ENCODE measurements at places on chromosomes 12 and 14.

- DNase-seq = no peak
Observed at GRCh38 chr12:122385171-122386016, 37.1 kb downstream of the CLIP1 start.

GRCh38 chr14:81452341-81453133 is 52.4 kb upstream of the STON2 start:
- DNase-seq = no peak

GRCh38 chr14:100813291-100813690 is 12.6 kb upstream of the MEG3 start:
- no peak for DNase-seq

DNA sequence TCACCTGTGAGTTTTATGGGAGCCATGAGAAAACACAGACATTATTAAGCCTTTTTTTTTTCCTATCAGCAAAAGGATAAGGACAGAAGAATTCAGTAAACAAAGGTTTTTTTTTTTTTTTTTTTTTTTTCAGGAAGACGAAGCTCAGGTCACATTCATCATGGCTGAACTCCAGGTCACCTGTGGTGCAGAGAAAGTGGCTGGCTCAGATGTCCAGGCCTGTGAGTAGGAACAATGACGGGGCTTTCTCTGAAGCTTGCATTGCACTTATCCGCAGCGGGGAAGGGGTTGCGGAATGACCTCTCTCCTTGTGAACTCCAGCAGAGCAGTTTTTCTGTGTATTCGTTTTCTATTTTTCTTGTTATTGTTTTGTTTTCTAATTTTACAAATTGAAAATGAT is 759.6 kb upstream of the TMEM132C start:
- no peak for DNase-seq

DNA sequence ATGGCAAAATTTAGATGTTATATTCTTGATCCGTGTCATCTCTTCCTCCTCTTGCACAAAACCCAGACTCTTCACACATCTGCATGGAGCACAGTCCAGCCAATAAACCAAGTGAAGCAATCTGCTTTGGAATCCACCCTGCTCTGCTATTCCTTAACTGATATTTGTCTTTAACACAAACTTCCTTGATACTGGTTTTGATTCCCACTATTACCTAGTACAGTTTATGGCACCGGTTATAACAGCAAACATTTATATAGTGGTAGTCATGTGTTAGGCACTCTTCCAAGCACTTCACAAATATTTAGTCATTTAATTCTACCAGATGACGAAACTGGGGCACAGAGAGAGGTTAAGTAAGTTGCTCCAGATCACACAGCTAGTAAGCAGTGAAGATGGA is 12.5 kb downstream of the STYK1 start:
- DNase-seq = peak; percentile 21

DNA sequence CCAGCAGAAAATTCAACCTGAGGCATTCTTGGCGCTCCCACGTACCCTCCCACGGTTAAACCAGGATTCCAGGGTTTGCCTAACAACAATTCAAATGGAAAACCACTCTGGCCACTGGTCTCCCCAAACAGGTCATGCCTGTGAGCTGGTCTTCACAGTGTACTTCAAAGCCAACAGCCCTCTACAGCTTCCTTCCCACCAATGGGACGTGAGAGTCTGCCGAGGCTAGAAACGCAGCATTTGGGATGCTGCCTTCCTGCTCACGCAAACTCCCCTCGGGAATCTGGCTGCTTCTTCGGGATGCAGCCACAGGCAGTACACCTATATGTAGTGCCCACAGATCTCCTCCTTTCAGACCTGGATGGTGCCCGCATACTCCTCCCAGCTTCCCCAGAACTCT is 149.1 kb downstream of the KLHL28 start:
- no peak for DNase-seq

GRCh38 chr12:109605016-109605415 is 31.4 kb downstream of the MVK start:
- no peak for DNase-seq

- DNase-seq = no peak
Observed at GRCh38 chr14:65369560-65369959, 43.0 kb upstream of the FUT8 start.

GRCh38 chr14:74963705-74964271 is 8.4 kb upstream of the PGF start:
- DNase-seq = no peak

DNA sequence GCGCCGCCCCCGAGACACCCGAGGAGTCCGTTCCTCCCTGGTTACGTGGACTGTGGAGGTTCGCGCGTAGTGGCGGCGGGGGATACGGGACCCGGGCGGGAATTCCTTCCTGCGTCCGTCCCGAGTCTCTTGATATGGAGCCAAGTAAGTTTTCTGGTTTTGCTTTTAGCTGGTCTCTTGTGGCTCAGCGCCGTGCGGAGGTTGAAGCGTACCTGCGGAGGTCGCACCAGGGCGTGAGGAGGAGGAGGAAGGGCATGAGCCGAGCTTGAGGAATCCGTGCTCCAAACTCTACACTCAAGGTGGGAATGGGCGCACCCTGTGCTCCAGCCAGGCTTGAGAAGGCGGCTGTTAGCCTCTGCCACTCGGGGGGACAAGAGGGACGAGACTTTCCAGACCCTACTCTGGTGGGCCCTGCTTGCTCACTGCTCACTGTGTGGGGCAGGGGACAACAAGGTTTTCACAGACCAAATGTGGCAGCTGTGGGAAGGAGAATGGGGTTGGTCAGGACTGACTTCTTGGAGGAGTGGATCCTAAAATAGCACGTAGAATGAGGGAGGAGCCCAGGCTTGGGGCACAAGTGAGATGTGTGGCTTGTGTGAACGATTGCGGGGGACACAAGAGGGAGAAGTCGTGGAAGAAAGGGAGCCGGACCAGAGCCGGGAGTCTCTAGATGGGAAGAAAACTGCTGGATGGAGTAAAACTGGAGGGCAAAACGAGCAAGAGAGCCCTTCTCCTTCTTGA is 577 bp downstream of the ATG101 start:
- DNase-seq = no peak

- no peak for DNase-seq
Observed at GRCh38 chr12:1881301-1881700, 37.2 kb downstream of the CACNA2D4 start.

DNA sequence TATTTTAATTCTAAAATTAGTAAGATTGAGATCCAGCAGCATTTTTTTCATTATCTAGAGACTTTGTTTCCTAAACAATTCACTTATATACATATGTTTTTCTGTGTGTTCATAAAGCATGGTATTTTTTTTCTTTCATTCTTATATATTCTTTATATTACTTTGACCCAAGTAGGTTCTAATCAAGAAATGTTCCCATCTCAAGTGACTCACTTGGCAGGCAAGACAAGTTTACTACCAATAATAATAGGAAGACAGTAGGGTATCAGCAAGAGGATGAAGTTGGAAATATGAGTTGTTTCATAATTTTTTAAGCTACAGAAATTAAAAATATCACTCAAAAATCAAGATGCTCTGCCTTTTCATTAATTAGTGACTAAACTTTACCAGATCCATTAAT is 613.4 kb upstream of the ATP2B1 start:
- DNase-seq = peak; percentile 31

GRCh38 chr14:33569821-33570687 is 380.8 kb downstream of the EGLN3 start:
- no peak for DNase-seq

GRCh38 chr14:47660158-47660557 is 15.2 kb downstream of the MDGA2 start:
- DNase-seq = no peak

GRCh38 chr12:7005311-7005710 is 13.0 kb downstream of the LPCAT3 start:
- no peak for DNase-seq

- DNase-seq = no peak
Observed at GRCh38 chr14:101037021-101037817, 133.7 kb upstream of the RTL1 start.

DNA sequence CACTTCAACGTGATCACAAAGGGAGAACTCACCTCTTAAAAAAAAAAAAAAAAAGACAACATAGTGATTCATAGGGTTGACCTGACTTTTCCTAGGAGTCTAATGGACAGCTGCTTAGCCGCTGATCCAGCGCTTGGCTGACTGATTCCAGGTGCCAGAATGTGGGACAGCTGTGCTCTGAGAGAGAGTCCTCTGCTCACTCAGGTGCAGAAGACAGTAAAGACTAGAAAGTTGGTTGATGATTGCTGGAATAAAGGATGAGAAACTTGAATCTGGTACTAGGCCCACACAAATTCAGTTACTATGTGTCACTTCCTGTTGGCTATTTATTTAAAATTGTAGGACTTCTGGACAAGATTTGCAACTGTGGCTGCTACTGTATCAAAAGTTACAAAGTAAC is 229.4 kb downstream of the CHST11 start:
- no peak for DNase-seq

DNA sequence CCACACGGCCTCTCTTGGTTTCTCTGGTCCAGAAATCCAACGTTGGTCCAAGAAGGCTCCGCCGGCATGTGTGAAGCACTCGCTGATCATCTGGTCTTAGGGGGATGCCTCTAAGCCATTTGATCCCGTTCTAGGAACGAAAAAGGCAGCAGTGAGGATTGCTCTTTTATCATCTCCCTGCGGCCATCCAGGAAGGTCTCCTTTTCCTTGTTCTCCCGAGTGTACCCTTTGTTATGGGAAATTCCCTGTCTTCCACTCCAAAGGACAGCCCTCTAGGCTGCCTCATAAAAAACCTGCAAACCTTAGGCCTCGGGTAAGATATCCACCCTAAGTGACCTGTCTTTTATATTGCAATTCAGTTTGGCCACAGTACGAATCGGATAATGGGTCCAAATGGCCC is 85.8 kb downstream of the TMTC3 start:
- no peak for DNase-seq

DNA sequence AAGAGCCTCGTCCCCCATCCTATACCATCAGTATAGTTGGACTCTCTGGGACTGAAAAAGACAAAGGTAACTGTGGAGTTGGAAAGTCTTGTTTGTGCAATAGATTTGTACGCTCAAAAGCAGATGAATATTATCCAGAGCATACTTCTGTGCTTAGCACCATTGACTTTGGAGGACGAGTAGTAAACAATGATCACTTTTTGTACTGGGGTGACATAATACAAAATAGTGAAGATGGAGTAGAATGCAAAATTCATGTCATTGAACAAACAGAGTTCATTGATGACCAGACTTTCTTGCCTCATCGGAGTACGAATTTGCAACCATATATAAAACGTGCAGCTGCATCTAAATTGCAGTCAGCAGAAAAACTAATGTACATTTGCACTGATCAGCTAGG is 13.6 kb downstream of the ARHGAP5 start:
- no peak for DNase-seq

- no peak for DNase-seq
Observed at GRCh38 chr14:52888839-52889838, 61.7 kb downstream of the FERMT2 start.

DNA sequence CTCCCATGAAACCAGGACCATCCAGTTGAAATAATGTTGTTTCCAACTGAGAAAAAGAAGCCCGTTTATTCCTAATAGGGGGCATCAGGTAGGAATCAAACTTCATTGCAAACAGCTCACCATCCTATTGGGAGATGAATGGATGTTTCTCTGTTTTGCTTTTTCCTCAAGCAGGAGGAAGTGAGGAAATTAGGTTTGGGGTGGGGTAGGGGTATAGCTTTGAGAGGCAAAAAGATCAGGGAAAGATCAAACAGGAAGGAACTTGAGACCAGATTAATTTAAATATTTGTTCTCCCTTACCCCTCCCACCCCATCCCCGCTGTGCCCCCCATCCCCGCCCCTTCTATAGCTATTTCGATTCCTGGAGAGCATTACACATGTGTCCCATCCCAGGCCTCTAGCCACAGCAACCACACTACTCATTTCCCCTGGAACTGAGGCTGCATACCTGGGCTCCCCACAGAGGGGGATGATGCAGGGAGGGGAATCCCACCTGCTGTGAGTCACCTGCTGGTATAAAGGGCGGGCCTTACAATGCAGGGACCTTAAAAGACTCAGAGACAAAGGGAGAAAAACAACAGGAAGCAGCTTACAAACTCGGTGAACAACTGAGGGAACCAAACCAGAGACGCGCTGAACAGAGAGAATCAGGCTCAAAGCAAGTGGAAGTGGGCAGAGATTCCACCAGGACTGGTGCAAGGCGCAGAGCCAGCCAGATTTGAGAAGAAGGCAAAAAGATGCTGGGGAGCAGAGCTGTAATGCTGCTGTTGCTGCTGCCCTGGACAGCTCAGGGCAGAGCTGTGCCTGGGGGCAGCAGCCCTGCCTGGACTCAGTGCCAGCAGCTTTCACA is at the start of gene IL23A:
Gene IL23A, plus strand, starts transcription at position 577 of the 850 bp plus-strand sequence. Its CDS starts 161 bp downstream, at position 738.
- DNase-seq = no peak

DNA sequence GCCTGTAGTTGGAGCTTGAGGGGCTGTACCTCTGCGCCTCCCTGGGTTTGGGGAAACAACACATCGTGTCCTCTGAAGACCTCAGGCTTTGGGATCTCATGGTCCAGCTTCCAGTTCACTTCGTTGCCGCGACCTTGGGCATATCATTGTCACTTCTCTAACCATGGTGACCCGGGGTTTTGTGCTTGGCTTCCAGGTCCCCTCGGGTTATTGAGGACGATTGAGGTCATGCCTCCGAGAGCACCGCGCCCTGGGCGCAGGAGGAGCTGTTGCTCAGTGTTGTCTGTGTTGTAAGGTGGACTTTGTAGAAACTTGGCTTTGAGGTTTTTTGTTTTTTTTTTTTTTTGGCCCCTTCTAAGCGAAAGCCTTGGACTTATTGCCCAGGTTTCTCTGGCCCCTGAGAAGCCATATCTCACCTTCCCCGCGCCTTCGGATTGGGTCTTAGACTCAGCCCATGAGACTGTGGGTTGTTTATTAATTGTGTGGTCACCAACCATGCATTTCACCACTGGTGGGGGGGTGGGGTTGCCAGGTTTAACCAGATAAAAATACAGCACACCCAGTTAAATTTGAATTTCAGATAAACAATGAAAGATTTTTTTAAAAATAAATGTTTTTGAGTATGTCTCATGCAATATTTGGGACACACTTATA is 2.6 kb downstream of the BCL7A start:
- no peak for DNase-seq

- DNase-seq = no peak
Observed at GRCh38 chr12:29752121-29752520, 31.6 kb downstream of the TMTC1 start.

- no peak for DNase-seq
Observed at GRCh38 chr14:50530358-50530757, 2.0 kb downstream of the MAP4K5 start.

DNA sequence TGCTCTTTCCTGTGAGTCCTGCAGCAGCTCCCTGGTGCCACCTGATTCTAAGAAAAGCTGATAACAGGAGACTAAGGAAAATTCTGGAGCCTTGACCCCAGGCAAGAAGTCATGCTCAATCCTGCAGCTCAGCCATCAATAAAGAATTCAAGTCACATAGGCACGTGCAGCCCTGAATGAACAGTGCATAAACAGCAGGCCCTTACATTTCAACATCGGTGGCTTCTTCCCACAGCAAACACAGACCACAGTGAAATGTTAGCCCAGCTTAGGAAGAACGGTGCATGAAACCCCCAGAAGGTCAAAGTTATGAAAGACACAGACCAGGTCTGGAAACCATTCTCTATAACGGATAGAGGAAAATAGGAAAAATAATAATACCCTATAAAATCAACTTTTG is 10.5 kb downstream of the CINP start:
- no peak for DNase-seq
